Fibroblast of upper back skin (primary cell): ENCODE measurements at places on chromosomes 12 and 14.

DNA sequence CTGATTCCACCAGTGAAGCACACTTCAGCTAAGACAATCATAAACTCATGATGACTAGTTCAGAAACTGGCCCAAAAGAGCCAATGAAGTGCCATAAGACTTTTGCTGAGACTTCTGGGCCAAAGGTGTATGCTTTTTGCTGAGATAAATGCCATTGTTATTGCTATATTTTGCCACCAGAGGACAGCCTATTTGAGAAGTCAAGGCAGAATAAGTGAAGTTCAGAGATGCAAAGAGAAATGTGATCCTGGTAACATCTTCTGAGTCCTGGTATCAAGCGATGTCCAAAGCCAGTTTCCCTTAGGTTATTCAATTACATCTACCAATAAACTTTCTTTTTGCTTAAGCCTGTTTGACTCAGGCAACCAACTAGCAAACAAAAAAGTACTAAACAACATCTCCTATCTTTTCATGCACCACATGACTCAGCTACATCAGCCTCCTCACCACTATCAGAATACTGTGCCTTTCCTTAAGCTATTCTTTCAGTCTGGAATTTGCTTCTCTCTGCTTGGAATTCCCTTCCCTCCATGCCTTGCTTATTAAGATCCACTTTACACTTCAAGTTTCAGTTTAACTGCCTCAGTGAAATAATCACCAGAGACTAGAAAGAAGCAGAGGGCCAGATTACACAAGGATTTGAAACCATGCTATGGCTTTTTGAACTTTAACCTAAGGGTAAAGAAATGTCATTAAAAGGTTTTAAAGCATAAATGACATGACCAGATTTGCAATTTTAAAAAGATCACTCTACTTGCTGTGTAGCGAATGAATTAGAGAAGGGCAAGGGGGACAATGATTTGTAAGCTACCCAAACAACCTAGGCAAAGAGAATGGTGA lies 14.0 kb downstream of the CRY1 start:
- DNase-seq = peak; percentile 23

DNA sequence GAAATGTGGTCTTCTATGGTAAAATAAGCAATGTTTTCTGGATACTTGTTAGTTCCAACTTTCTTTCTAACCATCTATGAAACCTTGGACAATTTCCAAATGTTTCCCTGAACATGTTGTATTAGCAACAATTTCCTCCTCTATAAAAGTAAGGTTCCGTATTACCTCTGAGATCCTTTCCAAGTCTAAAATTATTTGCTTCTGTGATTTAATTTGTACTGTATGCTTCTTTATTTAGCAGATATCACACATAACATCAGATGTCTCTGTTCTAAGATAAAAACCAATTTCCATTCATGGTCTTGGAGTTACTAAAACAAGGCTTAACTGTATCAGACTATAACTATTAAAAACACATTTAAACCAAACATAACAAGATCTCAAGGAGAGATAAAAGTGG lies 177.2 kb downstream of the FOXA1 start:
- no peak for DNase-seq

- no peak for DNase-seq
These were observed 135.8 kb upstream of the SCAF11 start for GRCh38 chr12:46126050-46126727.

- DNase-seq = no peak
These were observed 64.3 kb downstream of the FLRT2 start for GRCh38 chr14:85594217-85594616.

DNA sequence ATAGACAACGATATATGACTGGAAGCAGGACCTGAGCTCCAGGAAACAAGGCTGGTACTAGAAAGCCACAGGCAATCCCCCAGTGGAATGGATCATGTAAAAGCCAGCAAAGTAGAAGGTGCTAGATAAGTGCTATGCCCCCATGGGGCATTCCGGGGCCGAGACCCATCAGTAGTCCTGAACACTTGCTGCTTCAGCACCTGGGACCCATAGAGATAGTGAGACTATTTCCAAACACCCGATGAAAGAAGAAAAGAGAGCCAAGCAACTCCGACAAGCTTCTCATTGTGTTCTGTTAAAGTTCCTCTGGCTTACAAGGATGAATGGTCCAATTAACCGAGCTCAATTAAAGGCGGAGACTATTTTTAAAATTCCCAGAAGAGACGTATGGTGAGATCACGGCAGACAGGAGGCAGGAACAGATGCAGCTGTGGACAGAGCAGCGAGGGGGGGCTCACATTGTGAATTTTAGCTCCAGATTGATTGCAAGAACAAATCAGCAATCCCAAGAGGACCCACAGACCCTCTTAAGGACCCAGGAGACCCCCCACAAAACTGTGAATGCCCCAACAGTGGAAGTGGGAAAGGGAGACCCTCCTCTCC lies 142.5 kb upstream of the OVCH1 start:
- DNase-seq = no peak

DNA sequence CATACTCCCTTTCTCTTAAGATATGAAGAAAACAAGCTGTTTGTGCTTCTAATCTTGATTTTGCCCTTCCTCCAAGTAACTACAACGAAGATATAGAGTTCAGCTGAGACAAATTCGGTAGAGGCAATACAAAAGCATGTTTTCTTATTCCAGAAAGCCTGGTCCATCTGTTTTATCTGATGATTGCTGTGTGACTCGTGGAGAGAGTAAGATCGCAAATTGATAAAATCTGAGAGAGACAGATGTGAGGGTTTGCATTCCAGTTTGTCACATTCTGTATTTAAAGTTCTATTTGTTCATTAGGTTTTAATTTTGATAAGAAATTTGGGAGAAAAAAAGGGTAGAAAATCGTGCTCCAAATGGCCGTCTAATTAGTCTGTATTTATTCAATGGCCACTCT lies 192.1 kb downstream of the CPNE8 start:
- DNase-seq = no peak

DNA sequence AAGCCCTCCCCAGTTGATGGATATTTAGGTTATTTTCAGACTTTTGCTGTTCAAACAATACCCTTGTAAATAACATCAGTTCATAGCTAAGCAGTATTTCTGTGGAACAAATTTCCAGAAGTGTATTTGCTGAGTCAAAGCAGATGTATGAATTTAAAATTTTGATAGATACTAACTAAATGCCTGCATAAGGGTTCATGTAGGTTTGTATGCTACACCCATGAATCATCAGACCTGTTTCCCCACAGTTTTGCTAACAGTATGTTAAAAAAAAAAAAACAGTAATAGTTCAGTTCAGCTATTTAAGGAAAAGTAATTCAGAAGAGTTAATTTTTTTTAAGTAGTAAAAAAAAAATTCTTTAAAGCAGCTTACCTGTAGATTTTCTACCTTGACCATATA lies 236.1 kb upstream of the DIO2 start:
- DNase-seq = peak; percentile 42

DNA sequence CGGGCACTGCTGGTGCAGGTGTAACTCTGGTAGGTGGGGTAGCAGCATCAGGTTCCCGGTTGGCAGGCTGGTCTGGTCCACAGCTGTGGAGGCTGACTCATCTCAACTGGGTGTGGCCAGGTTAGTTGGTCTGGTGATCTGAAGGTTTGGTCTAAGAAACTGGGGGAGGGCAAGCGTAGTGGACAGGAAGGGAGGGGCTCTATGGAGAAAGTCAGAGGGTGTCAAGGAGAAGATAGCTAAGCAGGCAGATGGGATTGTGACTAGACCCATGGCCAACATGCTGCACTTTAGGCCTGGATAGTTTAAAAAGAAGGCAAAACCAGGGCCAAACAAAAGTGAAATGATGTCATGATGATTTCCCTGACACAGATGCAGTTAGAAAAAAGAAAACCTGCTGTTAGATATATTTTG lies 7.9 kb downstream of the TRIM9 start:
- no peak for DNase-seq

DNA sequence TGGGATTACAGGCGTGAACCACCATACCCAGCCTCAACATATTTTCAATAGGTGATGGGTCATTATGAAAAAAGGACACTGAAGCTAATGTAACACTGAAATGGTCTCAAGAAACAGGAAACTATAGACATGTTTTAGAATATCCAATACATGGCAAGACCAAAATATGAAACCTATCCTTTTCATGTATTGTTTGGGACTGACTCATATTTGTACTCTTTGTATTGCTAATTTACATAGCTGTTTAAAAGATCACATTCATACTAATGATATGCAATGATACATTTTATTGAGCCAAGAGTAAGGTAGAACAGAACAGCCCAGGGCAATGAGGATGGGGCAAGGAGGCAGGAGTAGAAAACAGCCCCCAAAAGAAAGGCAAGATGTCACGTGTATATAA lies 32.6 kb downstream of the RESF1 start:
- DNase-seq = no peak

DNA sequence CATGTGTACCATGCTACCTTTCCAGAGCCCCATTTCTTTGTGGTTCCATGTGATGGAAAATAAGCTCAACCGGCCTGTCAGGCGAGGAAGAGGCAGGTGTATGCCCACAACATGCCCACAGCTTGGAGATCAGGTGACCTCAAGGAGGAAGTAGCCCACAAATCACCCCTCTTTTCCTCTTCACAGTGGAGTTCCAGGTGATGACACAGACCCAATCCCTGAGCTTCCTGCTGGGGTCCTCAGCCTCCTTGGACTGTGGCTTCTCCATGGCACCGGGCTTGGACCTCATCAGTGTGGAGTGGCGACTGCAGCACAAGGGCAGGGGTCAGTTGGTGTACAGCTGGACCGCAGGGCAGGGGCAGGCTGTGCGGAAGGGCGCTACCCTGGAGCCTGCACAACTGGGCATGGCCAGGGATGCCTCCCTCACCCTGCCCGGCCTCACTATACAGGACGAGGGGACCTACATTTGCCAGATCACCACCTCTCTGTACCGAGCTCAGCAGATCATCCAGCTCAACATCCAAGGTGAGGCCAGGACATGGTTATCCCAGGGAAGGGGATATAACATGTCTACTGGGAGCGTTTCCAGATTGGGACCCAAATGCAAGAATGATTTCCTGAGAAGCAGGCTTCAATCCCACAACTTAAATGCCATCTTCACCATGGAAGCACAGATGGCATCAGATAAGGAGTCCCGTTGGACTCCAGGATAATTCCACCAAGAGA lies 5.5 kb downstream of the TAPBPL start:
- no peak for DNase-seq

DNA sequence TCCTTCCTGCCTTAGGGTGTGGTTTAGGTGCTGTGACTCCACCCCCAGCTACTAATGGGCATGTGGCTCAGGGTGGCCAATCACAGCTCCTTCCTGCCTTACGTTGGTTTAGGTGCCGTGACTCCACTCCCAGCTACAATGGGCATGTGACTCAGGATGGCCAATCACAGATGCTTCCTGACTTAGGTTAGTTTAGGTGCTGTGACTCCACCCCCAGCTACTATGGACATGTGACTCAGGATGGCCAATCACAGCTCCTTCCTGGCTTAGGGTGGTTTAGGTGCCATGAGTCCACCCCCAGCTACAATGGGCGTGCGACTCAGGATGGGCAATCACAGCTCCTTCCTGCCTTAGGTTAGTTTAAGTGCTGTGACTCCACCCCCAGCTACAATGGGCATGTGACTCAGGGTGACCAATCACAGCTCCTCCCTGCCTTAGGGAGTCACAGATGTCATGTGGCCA lies 163.9 kb downstream of the TBX5 start:
- no peak for DNase-seq

DNA sequence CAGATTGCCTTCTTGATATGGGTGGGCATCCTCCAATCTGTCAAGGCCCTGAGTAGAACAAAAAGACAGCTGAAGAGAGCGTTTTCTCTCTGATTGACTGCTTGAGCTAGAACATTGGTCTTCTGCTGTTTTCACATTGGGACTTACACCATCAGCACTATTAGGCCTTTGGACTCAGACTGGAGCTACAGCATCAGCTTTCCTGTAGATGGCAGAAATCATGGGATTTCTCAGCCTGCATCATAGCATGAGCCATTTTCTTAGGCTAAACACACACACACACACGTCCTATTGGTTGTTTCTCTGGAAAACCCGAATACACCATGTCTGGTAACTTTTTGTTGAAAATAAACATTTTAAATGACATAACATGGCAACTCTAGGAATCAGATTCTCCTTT lies 15.8 kb upstream of the PPM1A start:
- no peak for DNase-seq

- peak; percentile 62 for DNase-seq
These were observed 48.6 kb upstream of the TMEM233 start for GRCh38 chr12:119544765-119545625.

DNA sequence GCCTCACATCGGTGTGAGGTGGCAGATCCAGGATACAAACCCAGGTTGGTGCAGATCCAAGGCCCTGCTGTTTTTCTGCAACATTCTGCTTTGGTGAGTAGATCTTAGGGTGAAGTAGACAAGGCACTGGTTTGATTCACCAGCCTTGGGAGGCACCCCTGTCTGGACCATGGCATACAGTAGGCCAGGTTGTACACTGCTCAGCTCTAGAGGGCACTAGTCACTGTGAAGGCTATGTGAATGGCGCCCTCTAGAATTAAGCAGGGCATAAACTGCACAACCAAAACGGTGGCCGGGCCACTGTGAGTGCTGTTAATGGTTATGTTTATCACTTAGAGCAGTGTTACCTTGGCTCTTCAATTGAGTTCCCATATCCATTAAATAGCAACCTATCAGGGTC lies 280.6 kb upstream of the PWP1 start:
- peak; percentile 33 for DNase-seq

GRCh38 chr12:82479511-82479910 lies 121.2 kb downstream of the METTL25 start:
- peak; percentile 34 for DNase-seq

DNA sequence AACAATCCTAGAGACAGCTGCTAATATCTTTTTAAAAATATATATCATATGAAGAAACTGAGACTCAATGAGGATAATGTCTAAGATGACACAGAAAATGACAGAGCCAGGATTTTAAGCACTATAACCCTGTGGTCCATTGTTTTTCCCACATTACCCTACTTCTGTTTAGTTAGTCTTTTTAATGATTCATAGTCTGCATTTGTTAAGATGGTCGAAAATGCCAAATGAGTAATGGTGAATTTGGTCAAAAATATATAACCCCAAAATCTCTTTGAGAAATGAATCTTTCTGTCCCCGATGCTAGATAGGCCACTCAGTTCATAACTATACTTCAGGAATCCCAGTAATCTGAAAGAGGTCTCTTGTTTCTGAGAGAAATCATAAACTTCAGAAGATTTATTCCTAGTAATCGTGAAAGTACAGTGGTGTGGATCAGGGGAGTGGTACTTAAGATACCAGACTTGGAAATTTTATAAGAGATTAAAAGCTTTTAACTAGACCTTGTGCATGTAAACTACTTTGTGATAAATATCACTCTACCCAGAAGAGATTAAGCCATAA lies 10.8 kb downstream of the RTRAF start:
- DNase-seq = peak; percentile 58

DNA sequence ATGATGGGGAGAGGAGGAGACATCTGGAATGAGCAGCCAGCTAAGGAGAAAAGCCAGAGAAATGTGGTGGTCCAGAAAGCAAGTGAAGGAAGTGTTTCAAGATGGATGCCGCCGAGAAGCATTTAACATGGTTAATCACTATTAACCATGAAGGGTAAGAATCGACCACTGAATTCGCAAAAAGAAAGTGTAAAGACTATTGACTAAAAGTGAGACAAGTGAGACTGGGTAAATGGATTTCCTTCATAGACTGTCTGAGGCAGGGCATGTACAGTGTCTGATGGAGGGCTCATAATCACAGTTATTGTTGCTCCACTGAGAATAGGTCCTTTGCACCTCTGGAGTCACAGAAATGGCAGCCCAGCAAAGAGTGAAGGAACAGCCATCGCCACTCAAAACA lies 25.3 kb upstream of the CLMN start:
- no peak for DNase-seq

GRCh38 chr12:104340925-104341611 lies 37.5 kb downstream of the EID3 start:
- no peak for DNase-seq

GRCh38 chr12:24718617-24719016 lies 230.3 kb downstream of the BCAT1 start:
- no peak for DNase-seq
